ENCODE measurements at places on chromosomes 2 and 18.

GRCh38 chr18:3839581-3839981 is 389.6 kb downstream of the TGIF1 start:
- DNase-seq: no peak

DNA sequence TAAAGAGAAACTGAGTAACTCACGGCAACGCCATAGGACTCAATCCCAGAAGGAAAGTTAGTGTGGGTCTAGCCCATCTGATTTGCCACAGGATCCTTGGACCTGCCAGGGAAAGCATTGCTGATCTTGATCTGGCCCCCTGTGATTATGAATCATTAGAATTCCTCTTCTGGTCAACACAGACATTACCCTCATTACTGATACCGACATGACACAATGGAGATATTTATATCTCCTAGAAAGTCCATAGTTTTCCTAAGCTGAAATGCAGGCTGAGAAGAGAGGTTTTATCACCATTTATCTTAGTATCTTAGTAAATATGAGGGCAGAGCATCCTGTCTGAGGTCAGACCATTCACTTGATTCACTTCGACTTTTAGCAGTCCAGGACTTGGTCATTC is 75.5 kb upstream of the CCDC68 start:
- DNase-seq: no peak

DNA sequence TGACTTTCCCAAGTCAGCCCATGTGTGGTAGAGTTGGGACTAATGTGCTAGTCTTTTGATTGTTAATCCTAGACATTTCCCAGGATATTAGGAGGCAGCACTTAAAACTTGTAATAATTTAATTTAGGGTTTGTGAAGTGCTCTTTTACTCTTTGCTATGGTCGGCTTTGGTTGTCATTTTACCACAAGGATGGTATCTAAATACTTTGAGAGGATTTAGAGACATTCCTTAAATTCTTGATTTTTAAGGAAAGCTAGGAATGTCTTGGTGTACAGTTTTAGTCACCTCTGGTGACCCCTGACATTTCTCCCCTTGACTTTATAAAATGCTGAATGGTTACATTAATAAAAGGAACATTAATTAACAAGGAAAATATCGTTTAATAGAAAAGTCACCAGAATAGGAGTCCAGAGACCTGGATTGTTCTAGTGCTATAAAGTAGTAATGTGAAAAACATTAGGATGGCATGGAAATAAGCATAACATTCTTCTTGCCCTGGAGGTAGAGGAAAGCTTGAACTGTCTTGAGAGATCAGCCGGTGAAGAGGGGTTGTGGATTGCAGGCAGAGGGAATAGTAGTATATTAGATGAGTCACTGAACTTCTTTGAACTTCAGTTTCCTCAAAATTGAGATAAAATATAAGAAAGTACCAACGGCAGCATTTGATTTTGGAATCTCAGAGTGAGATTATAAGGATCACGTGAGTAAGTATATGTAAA is 209.2 kb downstream of the MCFD2 start:
- no peak for DNase-seq

DNA sequence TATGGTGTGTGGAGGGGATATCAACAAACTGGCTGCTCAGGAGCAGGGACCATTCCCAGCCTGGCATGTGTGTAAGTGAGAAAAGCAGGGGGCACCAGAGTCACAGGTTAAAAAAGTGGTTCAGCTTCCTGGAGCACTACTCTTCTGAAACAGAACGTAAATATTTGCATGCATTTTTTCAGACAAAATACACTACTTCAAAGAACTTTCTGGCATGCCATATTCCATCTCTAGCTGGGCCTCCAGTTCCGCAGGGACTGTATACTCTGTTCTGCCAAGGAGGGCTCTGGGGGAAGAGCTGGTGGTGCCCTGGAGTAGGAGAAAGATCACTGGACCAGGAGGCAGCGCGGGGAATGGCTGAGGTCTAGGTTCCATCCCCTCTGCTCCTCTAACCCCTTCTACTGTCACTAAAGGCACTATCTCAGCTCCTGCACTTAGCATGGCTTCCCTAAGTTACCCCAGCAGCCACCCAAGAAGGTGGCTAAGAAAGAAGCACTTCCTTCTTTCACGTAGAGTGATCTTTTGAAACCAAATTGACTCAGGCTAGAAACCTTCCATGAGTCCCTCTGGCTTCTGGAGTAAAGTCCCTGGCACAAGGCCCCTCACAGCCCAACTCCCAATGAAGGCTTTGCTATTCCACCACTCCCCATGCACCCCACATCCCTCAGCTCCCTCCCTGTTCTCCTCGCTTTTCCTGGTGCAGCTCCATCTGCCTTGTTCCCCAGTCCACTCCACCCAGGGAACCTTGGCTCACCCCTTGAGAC is 57.6 kb upstream of the CABLES1 start:
- peak; percentile 29 for DNase-seq

- no peak for DNase-seq
These were observed 237.4 kb downstream of the LPIN1 start for GRCh38 chr2:11983870-11984269.

DNA sequence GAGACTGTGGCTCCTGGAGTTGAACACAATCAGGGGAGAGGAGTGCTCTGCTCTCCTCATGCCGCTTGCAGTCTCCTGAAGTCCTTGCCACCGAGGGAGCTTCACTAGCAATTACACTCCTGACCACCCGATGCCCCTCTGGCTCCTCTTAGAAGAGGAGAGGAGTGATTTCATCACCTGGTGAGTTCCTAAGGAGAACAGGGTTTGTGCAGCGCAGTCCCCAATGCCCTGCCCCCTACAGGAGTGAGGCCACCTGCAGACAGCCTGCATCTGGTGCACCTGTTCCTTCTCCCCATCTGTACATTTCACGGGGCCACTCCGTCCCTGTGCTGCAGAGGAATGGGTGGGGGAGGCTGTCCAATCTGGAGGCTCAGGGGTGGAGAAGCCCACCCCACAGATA is 267.2 kb downstream of the HRH4 start:
- DNase-seq: no peak

GRCh38 chr2:160507046-160507407 is 13.4 kb upstream of the RBMS1 start:
- no peak for DNase-seq

DNA sequence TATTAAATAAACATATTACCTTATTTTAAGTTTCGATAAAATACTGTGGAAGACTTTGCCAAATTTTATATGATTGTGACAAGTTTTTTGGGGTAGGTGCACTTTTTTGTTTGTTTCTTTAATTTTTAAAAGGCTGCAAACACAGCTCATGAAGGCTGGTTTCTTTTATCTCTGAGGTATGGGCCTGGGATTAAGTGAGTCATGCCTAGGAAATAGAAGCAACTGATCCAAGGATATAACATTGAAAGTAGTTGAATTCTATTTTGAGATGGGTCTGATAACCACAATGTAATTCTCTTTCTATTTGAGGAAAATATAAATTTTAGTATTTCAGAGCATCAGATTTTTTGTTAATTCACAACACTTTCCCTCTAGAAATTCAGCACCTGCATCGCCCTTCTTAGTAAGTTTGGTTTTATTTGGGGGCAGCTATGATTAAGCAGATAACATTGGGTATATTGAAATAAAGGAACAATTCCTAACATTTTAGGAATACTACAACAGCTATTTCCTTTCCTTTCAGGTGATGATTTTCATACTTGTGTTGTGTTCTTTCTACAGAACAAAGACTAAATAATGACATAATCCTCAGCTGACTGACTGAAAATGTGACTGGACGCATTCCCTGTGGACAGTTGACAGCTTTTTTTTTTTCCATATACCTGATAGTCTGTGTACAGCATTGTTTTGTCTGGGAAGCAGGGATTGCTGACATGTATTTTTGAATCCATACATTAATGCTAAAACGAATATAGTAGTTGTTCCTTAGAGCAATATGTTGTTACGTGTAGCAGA is 16.8 kb downstream of the RBM45 start:
- DNase-seq: no peak

GRCh38 chr2:229407170-229407569 is 136.1 kb upstream of the PID1 start:
- peak; percentile 100 for DNase-seq

DNA sequence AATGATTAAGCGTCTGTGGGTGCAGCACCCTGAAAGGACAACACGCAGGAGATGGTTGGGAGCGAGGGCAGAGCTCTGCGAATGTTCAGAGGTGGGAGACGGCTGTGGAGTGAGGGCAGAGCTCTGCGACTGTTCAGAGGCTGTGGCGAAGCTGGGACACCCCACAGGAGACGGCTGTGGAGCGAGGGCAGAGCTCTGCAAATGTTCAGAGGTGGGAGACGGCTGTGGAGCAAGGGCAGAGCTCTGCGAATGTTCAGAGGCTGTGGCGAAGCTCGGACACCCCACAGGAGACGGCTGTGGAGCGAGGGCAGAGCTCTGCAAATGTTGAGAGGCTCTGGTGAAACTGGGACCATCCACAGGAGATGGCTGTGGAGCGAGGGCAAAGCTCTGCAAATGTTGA is 40.0 kb upstream of the SNTG2 start:
- DNase-seq: no peak

DNA sequence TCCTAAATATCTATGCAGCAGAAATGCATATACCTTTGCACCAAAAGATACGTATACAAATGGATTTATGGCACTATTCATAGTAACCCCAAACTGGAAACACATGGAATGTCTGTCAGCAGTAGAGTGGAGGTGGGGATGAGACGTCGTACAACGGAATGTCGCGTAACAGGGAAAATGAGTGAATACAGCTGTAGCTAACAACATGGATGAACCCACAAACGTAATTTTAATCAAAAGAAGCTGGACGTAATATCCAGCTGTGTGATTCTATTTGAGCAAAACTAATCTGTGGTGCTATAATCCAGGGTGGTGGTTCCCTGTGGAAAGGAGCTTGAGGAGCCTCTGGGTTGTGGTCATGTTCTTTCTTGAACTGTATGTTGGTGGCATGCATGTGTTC is 89.9 kb downstream of the MTA3 start:
- no peak for DNase-seq

DNA sequence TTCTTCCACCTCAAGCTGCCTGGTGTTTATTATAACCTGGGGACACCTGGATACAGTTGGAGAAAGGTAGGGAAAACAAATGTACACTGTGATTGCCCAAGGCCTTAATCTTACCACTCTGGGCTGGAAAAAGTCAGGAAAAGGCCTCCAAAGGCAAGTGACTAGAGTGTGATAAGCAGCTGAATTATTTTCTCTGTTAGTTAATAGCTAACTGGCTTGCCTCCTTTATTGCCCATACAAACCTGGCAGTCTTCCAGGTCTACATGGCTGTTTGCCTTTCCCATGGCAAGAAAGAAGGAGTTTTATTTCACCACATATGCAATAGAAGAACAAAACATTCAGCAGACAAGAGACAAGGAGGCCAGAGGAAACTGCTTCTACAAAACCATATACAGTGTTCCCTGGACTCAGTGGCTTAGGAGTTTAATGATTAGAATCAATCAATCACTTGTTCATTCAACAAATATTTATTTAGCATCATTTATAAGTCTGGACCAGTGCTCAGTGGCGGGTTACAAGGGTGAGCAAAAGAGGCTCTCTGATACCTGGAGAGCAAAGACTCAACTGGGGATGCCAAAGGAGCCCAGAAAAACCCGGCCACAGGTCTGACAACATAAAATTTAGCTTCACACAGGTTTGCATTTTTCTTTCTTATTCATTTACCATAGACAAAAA is 27.5 kb upstream of the SUCLG1 start:
- peak; percentile 90 for DNase-seq

- DNase-seq: no peak
These were observed 543.0 kb upstream of the TNP1 start for GRCh38 chr2:217402761-217403383.

GRCh38 chr2:181784556-181784955 is 104.2 kb upstream of the NEUROD1 start:
- no peak for DNase-seq

- DNase-seq: no peak
These were observed 7.9 kb downstream of the SLC3A1 start for GRCh38 chr2:44283116-44283666.

DNA sequence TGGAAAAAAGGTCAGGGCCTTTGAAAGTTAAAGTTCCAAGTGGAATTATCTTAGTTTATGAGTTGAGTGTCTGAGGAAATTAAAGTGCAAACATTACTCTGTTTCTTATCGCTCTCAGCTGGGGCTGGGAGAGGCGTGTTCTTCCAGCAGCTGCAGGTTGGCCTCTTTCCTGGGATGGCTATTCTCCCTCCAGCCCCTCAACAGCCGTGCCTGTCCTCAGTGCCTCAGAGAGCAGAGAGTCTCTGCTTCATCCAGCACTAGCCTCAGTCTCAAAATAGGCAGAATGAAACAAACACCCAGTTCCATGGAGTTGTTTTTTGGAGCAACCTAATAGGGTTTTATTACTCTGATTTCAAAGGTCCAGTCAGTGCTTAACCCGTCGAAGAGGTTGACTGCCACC is 298.1 kb downstream of the GALR1 start:
- DNase-seq: no peak

GRCh38 chr2:164934401-164935117 is 20.8 kb downstream of the SLC38A11 start:
- DNase-seq: no peak

- no peak for DNase-seq
These were observed 255.2 kb downstream of the LPIN1 start for GRCh38 chr2:12001621-12002020.

GRCh38 chr18:28669165-28669564 is 492.2 kb upstream of the CDH2 start:
- no peak for DNase-seq
